ENCODE measurements at places on chromosomes 11 and 22. TPM values are rescaled to one million over a fixed set of nuclear protein-coding genes. Genes with fewer than 3 reads are reported as not detected.

The C11orf52 gene
- 21.7 TPM for total RNA-seq

The FAM111B gene
- 0.22 TPM for total RNA-seq

The ZNF214 gene
- total RNA-seq = 5.1 TPM

The BRSK2 gene
- total RNA-seq = 0.54 TPM

The AGBL2 gene
- 0.79 TPM for total RNA-seq

The NXPE2 gene
- total RNA-seq = not detected

The EHBP1L1 gene
- 9.2 TPM for total RNA-seq

DNA sequence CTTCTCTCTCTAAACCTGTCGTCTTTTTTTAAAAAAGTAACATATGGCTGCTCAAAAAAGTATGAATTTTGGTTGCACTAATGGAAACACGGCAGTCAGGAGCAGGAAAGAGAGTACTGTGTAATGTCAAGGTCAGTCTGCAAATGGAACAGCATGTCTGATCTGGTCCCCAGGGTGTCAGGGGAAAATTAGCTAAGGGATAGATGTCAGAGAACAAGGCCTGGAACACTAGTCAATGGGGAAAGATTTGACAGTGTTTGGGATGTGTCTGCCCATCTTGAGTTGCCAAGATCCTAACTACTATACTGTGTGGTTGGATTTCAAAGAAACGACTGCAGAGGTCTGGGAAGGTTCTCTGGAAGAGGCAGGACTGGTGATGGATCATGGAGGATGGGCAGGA, 65.7 kb upstream of the PHOX2A start:
- no peak overlapping the region for H3K27ac ChIP-seq
- DNase-seq = no peak
- no peaks in the 10 kb centered on the region for H3K4me1 ChIP-seq

GRCh38 chr11:3161309-3161708, 3.8 kb downstream of the OSBPL5 start:
- H3K27ac ChIP-seq = no peak overlapping the region
- no peaks in the 10 kb centered on the region for H3K27me3 ChIP-seq
- H3K36me3 ChIP-seq = no peaks in the 10 kb centered on the region

- H3K27me3 ChIP-seq = no peaks in the 10 kb centered on the region
- H3K27ac ChIP-seq = no peak overlapping the region
- no peak overlapping the region for H3K4me3 ChIP-seq
- H3K36me3 ChIP-seq = no peaks in the 10 kb centered on the region
- H3K4me1 ChIP-seq = peaks cover 35% of the 10 kb centered on the region
These were observed 3.5 kb downstream of the CXCR5 start for GRCh38 chr11:118887206-118887605.

- H3K4me1 ChIP-seq = no peaks in the 10 kb centered on the region
- H3K27ac ChIP-seq = no peak overlapping the region
- no peak for DNase-seq
- H3K4me3 ChIP-seq = no peak overlapping the region
These were observed 46.5 kb downstream of the SEZ6L start for GRCh38 chr22:26215736-26216135.

- H3K27me3 ChIP-seq = no peaks in the 10 kb centered on the region
- H3K36me3 ChIP-seq = no peaks in the 10 kb centered on the region
- no peak overlapping the region for H3K27ac ChIP-seq
- H3K4me1 ChIP-seq = no peaks in the 10 kb centered on the region
- H3K4me3 ChIP-seq = no peak overlapping the region
These were observed 727.4 kb downstream of the DLG2 start for GRCh38 chr11:84899740-84900139.

DNA sequence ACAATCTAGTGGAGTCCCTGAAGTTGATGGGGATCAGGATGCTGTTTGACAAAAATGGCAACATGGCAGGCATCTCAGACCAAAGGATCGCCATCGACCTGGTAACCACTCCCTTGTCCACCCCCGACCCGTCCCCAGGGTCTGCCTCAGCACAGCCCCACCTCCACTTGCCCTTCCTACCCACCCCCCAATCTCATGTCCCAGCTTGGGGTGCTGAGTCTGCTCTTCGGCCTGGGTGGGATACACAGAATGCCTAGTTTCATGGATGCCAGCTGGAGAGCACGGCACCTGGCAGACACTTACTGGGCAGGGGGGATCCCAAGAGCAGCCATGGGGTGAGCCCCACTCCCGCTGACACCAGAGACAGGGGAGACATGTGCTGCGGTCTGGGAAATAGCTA, 12.1 kb downstream of the SERPIND1 start:
- no peaks in the 10 kb centered on the region for H3K36me3 ChIP-seq
- H3K4me1 ChIP-seq = peaks cover 5% of the 10 kb centered on the region
- no peaks in the 10 kb centered on the region for H3K27me3 ChIP-seq
- DNase-seq = no peak

DNA sequence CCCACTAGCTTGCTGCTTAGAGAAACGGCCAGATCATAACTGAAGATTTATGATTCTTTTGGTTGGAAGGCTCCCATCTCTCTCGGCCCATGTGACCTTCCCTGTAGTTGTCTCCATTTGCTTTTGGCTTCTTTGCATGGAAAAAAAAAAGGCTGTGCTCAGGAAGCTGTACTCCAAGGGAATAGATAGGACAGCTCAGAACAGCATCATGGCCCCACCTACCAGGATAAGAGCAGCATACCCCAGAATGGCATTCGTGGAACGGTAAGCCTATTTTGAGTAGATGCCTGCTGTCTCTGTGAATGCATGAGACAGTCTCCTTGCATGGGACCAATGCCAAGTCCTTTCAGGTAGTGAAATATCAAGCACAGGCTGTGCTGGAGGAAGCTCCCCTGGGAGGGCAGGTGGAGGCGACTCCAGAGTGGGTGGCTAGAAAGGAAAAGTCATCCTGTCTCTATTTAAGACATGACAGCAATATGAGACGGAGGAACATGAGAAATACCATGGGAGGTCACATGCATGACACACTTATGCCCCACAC, 94.1 kb upstream of the AMOTL1 start:
- H3K4me1 ChIP-seq = no peaks in the 10 kb centered on the region
- no peaks in the 10 kb centered on the region for H3K27me3 ChIP-seq
- H3K36me3 ChIP-seq = no peaks in the 10 kb centered on the region
- no peak for DNase-seq
- H3K4me3 ChIP-seq = no peak overlapping the region

DNA sequence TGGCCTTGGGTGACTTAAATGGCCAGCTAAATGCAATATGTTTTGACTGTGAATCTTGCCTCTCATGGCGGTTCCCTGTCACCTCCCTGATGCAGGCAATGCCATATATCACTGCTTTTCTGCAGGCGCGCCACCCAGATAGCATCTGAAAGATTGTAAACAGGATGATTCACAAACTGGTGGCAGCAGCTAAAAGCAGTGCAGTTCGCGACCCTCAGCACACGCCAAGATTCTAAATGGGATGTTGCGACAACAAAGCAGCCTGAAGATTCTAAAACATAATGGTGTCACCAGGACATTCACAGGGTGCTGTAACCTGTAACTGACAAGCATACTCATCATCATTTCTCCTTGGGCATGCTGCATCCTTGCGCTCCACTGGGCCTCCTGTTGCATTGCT, 440.4 kb upstream of the CADM1 start:
- DNase-seq = no peak
- H3K36me3 ChIP-seq = no peaks in the 10 kb centered on the region
- H3K27me3 ChIP-seq = no peaks in the 10 kb centered on the region
- H3K4me3 ChIP-seq = no peak overlapping the region
- H3K27ac ChIP-seq = no peak overlapping the region
- peaks cover under 1% of the 10 kb centered on the region for H3K4me1 ChIP-seq

DNA sequence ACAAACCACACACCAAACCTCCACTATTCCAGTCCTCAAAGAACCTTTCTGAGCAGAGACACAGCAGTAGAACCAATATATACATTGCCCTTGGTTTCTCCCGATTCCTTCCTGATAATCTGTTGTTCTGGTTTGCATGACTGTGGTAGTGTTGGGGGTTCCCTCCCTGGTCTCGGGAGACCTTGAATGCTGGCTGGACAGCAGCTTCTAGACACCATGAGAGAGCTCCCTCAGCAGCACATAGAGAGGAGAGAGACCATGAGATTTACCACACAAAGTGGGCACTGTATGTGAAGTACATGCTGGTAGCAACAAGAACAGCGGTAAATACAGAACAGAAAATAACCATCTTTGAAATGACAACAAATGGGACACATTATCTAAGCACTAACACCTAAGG, 2.6 kb downstream of the C11orf91 start:
- H3K4me3 ChIP-seq = no peak overlapping the region
- H3K4me1 ChIP-seq = peaks cover 72% of the 10 kb centered on the region
- H3K27me3 ChIP-seq = no peaks in the 10 kb centered on the region
- H3K27ac ChIP-seq = no peak overlapping the region
- DNase-seq = no peak

GRCh38 chr11:123616505-123617198, 37.8 kb downstream of the SCN3B start:
- no peaks in the 10 kb centered on the region for H3K4me1 ChIP-seq
- no peaks in the 10 kb centered on the region for H3K27me3 ChIP-seq
- DNase-seq = no peak
- H3K4me3 ChIP-seq = no peak overlapping the region
- H3K27ac ChIP-seq = no peak overlapping the region

- no peak overlapping the region for H3K27ac ChIP-seq
- no peaks in the 10 kb centered on the region for H3K27me3 ChIP-seq
- no peaks in the 10 kb centered on the region for H3K36me3 ChIP-seq
These were observed 83.7 kb downstream of the PHF21B start for GRCh38 chr22:44926124-44926475.

GRCh38 chr11:83007909-83008580, 63.7 kb downstream of the RAB30 start:
- peaks cover 22% of the 10 kb centered on the region for H3K4me1 ChIP-seq
- H3K4me3 ChIP-seq = no peak overlapping the region
- peak overlapping the region; percentile 39 for H3K27ac ChIP-seq
- H3K27me3 ChIP-seq = no peaks in the 10 kb centered on the region
- DNase-seq = peak; percentile 60

DNA sequence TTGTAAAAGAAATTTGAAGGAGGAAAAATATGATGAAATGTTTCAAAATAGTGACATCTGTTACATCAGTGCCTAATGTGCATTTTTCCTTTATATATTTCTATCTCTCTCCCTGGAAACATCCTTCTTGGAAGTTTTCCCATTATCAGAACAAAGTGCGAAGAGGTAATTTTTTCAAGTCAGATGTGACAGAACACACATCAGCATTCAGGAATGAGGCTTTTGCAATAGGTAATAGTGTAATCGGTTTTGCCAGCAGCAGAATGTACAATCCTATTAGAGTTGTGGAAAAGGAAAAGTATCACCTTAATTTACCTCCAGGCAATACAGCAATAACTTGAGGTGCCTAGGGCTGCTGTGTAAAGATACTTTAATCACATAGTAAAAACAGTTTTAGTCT, 275.8 kb downstream of the FAT3 start:
- H3K4me1 ChIP-seq = no peaks in the 10 kb centered on the region
- H3K27ac ChIP-seq = no peak overlapping the region
- H3K36me3 ChIP-seq = no peaks in the 10 kb centered on the region
- no peak overlapping the region for H3K4me3 ChIP-seq
- DNase-seq = no peak
- no peaks in the 10 kb centered on the region for H3K27me3 ChIP-seq

GRCh38 chr11:95507794-95508193, 276.8 kb upstream of the SESN3 start:
- no peak for DNase-seq
- H3K27ac ChIP-seq = no peak overlapping the region
- H3K27me3 ChIP-seq = no peaks in the 10 kb centered on the region

DNA sequence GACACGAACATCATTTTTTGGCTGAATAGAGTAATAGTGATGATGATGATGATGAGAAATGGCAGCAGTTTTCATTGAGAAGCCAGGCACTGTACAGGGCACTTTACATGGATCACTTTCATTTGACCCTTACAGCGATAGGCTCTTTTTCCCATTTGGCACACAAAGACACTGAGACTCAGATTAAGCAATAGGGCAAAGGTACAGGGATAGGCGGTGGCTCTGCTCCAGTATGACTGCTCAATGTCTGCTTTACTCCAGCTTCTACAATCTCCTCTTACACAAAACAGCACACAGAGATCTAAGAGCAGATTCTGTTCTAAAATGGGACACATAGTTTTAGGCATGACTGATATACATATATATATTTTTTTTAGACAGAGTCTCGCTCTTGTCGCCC, 40.6 kb downstream of the MPPED2 start:
- H3K27ac ChIP-seq = no peak overlapping the region
- no peaks in the 10 kb centered on the region for H3K36me3 ChIP-seq
- H3K4me1 ChIP-seq = peaks cover 32% of the 10 kb centered on the region
- H3K27me3 ChIP-seq = no peaks in the 10 kb centered on the region
- DNase-seq = no peak
- H3K4me3 ChIP-seq = no peak overlapping the region

GRCh38 chr11:8749202-8749601, 66.6 kb downstream of the RPL27A start:
- H3K4me1 ChIP-seq = peaks cover 21% of the 10 kb centered on the region
- H3K4me3 ChIP-seq = no peak overlapping the region
- H3K36me3 ChIP-seq = no peaks in the 10 kb centered on the region
- no peak for DNase-seq

Measured in thyroid gland (tissue), 4 donors.